ENCODE measurements at places on chromosomes 16 and 17.

GRCh38 chr16:69485361-69485760 is 60.9 kb downstream of the CYB5B start:
- DNase-seq: no peak

DNA sequence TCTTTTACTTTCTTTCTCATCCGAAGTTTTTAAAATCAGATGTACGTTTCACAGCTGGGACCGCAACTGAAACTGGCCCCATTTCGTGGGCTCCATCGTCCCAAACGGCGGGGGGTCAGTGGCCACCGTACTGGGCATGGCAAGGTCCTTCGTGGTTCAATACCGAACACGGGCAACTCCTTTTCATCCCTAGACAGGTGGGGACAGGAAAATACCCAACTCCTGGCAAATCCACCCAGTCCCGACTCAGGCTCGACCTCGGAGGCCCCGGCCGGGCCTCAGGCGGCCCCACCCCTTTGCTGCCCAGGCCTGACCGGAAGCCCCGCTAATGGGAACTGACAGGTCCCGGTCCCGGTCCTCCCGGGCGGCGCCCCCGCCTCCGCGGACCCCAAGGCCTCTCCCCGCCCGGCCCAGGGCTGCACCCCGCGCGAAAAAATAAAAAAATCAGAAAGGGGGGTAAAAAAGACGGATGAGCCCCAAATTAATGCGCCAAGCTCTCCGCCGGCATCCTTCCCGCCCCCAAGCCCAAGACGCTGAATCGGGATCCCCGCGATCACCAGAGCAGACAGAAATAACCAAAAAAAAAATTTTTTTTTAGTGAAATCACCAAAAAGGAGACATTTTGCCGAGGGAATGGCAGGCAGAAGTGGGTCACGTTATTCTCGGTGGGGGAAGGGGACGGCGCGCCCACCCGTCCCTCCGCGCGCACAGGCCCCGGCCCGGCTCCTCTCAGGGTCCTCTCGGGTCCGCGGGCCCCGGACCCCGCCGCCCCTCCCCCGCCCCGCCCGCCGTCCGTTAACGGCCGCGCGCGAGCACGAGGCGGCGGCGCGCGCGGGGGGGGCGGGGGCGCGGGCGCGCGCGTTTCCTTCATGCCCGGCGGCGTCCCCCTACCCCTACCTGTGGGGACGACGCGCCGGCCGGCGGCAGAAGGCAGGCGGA is 562 bp downstream of the ZC3H7A start:
- peak; percentile 25 for DNase-seq

DNA sequence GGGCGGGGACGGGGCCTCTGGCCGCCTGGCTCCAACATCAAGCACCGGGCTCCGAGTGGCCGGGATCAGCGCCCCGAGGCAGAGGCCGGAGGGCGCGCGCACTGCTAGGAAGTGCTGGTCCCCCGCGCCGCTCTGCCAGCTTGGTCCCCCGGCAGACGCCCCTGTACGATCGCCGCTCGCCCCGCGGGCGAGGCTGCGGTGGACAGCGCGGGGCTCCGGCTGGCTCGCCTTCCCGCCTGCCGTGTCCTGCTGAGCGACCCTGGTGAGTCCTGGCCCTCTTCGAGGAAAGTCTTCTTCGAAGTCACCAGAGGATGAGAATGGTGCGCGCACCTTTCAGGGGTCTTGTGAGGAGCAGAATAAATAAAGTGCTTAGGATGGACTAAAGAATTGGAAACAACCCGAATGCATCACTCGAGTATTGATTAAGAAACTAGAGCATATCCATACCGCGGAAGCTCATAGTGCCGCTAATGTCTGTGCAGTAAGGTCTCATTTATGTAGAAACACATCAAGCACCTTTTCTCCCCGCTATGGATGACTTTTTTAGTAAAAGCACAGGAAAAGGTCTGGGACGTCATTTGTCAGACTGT is 392 bp downstream of the ZNF213 start:
- DNase-seq: no peak

GRCh38 chr17:14048169-14048568 is 21.1 kb upstream of the COX10 start:
- DNase-seq: no peak

DNA sequence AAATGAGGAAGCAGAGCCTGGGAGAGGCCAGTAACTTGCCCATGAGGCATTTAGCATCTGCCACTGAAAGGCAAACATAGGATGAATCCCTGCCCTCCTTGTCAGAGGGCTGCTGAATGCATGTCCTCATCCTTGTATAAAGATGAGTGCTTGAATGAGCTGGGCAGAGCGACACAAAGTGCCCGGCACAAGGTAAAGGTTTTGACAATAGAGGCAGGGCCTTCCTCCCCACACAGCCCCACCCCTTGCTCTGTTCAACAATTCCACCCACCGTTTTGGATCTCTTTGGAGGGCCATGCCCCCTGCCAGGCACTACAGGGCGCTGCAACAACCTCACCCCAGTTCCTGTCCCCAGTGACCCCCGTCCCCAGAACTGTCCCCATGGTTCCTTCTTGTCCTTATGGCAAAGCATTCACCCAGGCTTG is 1.4 kb upstream of the KRT19 start:
- no peak for DNase-seq

GRCh38 chr16:77899416-77899815 is 111.1 kb downstream of the VAT1L start:
- no peak for DNase-seq

DNA sequence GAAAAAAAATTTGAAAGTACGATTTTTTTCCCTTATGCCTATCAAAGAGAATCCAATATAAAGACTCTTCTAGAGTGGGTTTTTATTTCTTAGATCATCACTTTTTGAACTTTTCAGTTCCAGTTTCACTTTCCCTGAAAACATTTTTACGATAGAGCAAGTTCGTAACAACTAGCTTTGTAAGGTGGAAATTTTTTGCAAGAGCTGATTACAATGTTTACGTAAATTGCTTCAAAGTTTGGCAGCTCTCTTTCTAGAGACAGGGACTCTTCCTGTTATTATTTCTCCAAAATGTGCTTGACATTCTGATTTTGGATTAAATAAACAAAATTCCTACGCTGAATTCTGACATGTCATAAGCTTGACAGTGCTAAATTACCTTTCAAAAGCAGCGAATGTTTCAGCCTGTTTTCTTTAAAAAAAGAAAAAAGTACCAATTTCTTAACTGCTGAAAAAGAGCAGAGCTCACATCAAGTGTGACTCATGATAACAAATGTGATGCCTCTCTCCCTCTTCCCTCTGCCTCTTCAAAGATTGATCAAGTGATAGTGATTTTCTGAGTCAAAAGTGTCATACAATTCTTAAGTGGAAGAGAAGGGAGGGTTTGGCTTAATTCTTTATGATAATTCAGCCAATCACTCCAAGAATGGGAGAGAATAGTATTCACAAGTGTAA is 175.2 kb downstream of the KCNJ2 start:
- DNase-seq: no peak

GRCh38 chr17:29388937-29389336 is 1.2 kb upstream of the TAOK1 start:
- DNase-seq: no peak

- DNase-seq: no peak
Observed at GRCh38 chr16:47979164-47979520, 176.7 kb downstream of the ABCC12 start.

DNA sequence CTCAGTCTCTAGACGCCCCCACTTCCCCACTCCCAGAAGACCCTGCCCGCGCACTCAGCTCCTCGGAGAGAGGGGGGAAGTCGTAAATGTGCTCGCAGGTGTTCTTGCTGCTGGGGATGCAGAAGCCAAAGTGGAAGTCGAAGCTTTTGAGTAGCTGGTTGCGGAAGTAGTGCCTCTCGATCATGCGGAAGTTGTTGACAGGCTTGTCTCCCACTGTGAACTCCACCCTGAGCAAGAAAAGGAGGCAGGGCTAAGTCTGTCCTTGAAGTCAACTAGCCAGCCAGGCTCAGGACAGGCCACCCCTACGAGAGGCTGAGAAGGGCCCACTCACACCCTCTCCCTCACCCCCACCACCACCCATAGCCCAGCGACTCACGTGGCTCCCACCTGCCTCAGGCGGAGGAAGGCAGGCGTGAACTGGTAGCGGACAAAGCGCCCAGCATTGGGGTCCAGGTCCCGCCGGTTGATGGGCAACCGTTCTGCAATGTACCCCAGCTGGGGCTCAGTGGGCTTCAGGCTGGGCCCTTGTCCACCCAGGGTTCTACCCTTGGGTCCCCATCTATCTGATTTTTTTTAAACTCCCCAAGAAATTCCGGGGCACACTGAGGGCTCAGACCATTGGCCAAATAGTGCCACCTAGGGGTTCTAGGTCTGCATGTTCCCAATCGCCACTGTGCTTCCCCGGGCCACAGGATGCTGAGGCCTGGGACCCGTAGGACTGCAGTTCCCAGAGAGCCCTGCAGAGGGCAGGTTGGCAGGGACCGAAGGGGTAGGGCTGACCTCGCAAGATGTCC is 4.6 kb downstream of the UNC119 start:
- peak; percentile 58 for DNase-seq

GRCh38 chr17:40518401-40519088 is 17.1 kb upstream of the TNS4 start:
- peak; percentile 43 for DNase-seq

- no peak for DNase-seq
Observed at GRCh38 chr17:61230972-61231820, 168.4 kb upstream of the TBX2 start.

GRCh38 chr17:29043539-29044145 is 701 bp downstream of the PIPOX start:
- DNase-seq: no peak

DNA sequence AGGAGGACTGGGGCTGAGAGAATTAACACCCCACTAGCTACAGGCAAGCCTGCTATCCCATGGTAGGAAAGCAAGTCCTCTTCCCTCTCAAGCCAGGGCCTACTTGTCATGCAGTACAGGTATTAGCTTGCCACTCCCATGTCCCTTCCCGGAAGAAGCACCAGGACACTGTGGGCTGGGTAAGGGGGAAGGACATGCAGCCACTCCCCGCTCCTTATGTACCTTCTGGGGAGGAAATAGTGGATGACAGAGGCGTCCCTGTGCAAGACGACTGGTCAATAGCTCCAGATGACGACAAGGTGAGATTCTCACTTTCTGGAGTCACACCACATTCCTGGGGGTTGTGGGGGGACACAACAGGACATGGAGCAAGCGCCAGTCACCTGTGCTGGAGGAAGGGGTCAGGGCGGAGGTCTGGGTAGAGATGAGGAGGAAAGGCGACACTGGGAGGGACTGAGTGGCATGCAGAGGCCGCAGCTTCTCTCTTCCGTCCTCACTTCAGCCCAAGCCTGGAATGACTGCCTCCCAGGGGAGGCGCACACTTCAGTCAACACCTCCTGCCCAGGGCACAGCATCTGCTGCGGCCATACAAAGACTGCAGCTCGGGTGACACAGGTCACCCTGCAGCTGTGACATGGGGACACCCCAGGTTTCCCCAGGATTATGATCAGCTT is 15.1 kb upstream of the FOXJ1 start:
- no peak for DNase-seq

GRCh38 chr17:32835291-32835761 is 41.6 kb downstream of the MYO1D start:
- DNase-seq: no peak

DNA sequence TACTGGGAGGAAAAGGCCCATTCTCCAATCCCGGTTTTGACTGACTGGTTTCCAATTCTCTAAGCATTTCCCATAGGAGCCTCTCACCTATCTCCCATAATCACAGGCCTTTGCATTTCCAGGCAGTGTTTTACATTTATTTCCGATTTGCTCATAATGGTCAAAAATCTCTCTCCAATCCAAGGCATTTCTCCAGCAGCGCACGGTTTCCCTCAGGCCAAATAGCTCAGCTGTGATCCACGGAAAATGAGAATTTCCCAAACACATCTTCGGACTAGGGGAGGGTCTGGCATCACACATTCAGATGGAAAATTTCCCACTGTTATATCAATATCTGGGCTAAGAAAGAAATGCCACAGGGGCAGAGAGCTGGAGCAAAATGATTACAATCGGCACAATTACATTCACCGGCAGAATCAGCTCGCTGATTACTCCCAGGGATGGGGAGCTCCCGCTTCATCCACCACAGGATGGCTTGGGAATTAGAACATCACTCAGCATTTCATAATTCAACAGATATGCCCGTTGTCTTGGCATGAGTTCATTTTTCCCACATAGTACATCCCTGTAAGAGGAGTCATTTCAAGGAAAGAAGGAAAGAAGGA is 6.7 kb downstream of the PIPOX start:
- no peak for DNase-seq

DNA sequence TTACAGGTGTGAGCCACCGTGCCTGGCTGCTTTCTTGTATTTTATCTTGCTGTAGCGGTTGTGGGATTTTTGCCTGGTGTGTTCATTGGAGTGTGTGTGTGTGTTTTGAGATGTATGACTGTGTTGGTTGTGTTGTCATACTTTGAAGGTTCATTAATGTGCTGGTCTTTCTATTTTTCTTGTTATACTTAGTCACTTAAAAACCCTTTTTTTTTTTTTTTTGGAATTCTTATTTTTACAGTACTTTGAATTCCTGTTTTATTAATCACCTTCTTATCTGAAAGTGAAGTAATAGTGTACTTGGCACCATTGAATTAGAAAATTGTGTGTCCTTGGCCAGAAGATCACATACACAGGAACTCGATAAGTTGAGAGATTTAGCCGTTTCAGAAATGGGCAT is 30.2 kb downstream of the TENT4B start:
- DNase-seq: no peak

All from DND-41 (cell line).